HFFc6 (cell line): ENCODE measurements at places on chromosomes 6 and 20. TPM values are rescaled to one million over a fixed set of nuclear protein-coding genes. Genes with fewer than 3 reads are reported as not detected.

Gene SNX3
- total RNA-seq: 184 to 207 TPM (median 192 TPM) in 3 replicates

Gene HLA-DMB
- not detected in 3 replicates for total RNA-seq

Gene PPIL1
- 31.3 to 43.9 TPM (median 40.1 TPM) in 3 replicates for total RNA-seq

Gene MAVS
- total RNA-seq: 37.7 to 40.8 TPM (median 40.1 TPM) in 3 replicates

Gene RIMS1
- 1.7 to 2.7 TPM (median 2.5 TPM) in 3 replicates for total RNA-seq

Gene ZNF165
- total RNA-seq: 0.18 and 0.34 TPM in 2 replicates

Gene STX11
- 0.30 to 0.48 TPM (median 0.38 TPM) in 3 replicates for total RNA-seq

Gene THBD
- total RNA-seq: 0.05 to 0.07 TPM (median 0.05 TPM) in 3 replicates

Gene FKBP1A
- 459 to 504 TPM (median 502 TPM) in 3 replicates for total RNA-seq

Gene ACTL10
- total RNA-seq: 1.7 to 2.4 TPM (median 2.2 TPM) in 3 replicates

Gene FBXO5
- total RNA-seq: 11.4 and 22.1 TPM in 2 replicates

Gene ROS1
- 0.05 to 0.11 TPM (median 0.07 TPM) in 3 replicates for total RNA-seq

Gene KCNK5
- not detected in 2 replicates for total RNA-seq

Gene PM20D2
- 2.9 to 4.9 TPM (median 3.7 TPM) in 3 replicates for total RNA-seq

Gene BTBD3
- 31.1 to 32.2 TPM (median 32.1 TPM) in 3 replicates for total RNA-seq

Gene TMEM170B
- 0.15 to 0.17 TPM (median 0.17 TPM) in 3 replicates for total RNA-seq

Gene IL20RA
- total RNA-seq: not detected in 3 replicates

Gene ID1
- total RNA-seq: 390 and 449 TPM in 2 replicates

Gene HDGFL1
- not detected in 3 replicates for total RNA-seq

Gene ROMO1
- total RNA-seq: 230 and 236 TPM in 2 replicates

Gene TCP11
- total RNA-seq: 0.29 and 0.31 TPM in 2 replicates

Gene MEI4
- total RNA-seq: not detected in 2 replicates

Gene IL17A
- total RNA-seq: not detected in 2 replicates

Gene PDCD2
- 69.7 to 84.4 TPM (median 73.2 TPM) in 3 replicates for total RNA-seq

Gene PRR18
- total RNA-seq: not detected in 3 replicates

Gene SLC17A4
- total RNA-seq: not detected in 3 replicates

Gene OSER1
- 34.8 to 37.1 TPM (median 35.9 TPM) in 3 replicates for total RNA-seq

Gene SMOC2
- not detected in 3 replicates for total RNA-seq

Gene LTB
- total RNA-seq: 0.38 TPM in 1 of 3 replicates, not detected in the others

Gene RAET1L
- total RNA-seq: not detected in 2 replicates

Gene FAM162B
- total RNA-seq: 5.7 to 10.9 TPM (median 9.4 TPM) in 3 replicates

Gene ZNF831
- not detected in 3 replicates for total RNA-seq

Gene HLA-DPA1
- total RNA-seq: 0.94 to 3.8 TPM (median 3.1 TPM) in 3 replicates

Gene NANP
- total RNA-seq: 6.2 to 7.3 TPM (median 6.8 TPM) in 3 replicates

Gene GGTLC1
- not detected in 3 replicates for total RNA-seq

Gene COQ3
- total RNA-seq: 7.9 to 11.6 TPM (median 8.9 TPM) in 3 replicates

Gene BAG2
- total RNA-seq: 25.9 to 30.8 TPM (median 26.2 TPM) in 3 replicates

Gene SGK2
- total RNA-seq: 0.21 TPM in 1 of 3 replicates, not detected in the others
